ENCODE measurements at places on chromosomes 5 and 9. TPM values are rescaled to one million over a fixed set of nuclear protein-coding genes. Genes with fewer than 3 reads are reported as not detected.

Gene LECT2
- not detected for polyA plus RNA-seq

Gene TEX48
- polyA plus RNA-seq, result not detected

Gene PTGES
- polyA plus RNA-seq, result 6.1 TPM

Gene C1QTNF2
- polyA plus RNA-seq, result 1.7 TPM

DNA sequence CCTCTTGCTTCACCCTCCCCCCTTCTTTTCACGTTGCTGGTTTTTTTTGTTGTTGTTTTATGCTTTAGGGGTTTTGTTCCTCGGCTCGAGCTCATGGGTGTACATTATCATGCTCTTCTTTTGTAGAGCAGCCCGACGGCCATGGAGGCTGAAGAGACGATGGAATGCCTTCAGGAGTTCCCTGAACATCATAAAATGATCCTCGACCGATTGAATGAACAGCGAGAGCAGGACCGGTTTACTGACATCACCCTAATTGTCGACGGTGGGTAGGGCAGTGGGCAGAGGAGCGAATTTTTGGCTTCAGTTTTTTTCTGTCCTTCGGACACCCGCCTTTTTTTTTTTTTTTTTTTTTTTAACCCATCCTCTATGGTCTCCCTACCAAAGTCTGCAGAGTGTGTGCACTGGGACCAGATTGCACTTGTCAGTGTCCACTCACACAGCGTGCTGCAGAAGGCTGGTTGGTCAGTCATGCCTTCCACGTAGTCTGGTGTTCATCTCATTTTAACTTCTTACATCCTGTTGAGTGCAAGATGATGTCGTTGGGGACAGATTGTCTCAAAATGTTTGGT, 1.3 kb downstream of the ZNF131 start:
- no peaks in the 10 kb centered on the region for H3K36me3 ChIP-seq
- peaks cover 2% of the 10 kb centered on the region for H3K4me1 ChIP-seq
- H3K4me3 ChIP-seq, result peak overlapping the region; percentile 91
- no peaks in the 10 kb centered on the region for H3K27me3 ChIP-seq
- DNase-seq, result peak; percentile 33

- no peaks in the 10 kb centered on the region for H3K4me1 ChIP-seq
- DNase-seq, result no peak
- H3K27ac ChIP-seq, result no peak within 1 kb of the TSS
- no peaks in the 10 kb centered on the region for H3K27me3 ChIP-seq
These were observed at the start of gene PTPDC1 for GRCh38 chr9:94084314-94084713. Gene PTPDC1 (plus strand): TSS chr9:94084464. CDS start chr9:94084531, 67 bp downstream.

DNA sequence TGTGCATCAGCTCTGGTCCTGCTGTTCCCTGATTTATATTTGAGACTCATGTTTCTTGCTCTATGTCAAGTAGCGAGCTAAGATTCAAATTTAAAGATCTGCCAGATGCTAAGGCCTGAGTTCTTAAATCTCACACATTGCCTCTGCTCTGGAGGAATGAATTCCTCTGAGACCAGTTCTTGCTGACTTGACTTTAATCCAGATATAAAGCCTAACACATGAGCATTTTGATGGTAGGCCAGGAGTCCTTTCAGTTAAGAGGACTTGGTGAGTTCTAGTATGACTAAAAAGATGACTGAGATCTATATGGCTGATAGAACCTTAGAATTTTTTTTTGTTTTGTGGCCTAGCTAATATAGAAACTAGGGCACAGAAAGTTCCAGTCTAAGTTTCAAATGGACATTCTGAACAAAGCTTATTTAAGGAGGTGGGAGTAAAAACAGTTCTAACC, 1.3 kb upstream of the INIP start:
- peaks cover 10% of the 10 kb centered on the region for H3K4me1 ChIP-seq
- peak overlapping the region; percentile 41 for H3K27ac ChIP-seq
- no peak overlapping the region for H3K4me3 ChIP-seq
- DNase-seq, result no peak

DNA sequence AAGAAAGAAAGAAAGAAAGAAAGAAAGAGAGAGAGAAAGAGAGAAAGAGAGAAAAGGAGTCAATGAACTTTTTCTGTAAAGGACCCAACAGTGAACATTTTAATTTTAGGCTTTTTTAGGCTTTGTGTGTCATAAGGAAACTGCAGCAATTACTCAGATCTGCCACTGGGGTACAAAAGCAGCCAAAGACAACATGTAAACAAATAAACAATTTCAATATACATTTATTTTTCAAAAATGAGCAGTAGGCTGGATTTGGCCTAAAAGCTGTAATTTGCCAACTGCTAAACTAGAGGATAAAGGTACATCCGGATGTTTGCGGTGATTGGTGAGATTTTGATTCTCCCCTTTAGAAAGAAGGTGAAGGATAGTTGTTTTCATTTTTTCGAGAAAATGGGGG, 143.6 kb downstream of the CEMIP2 start:
- H3K36me3 ChIP-seq, result no peaks in the 10 kb centered on the region
- H3K27ac ChIP-seq, result no peak overlapping the region
- H3K4me1 ChIP-seq, result no peaks in the 10 kb centered on the region
- H3K4me3 ChIP-seq, result no peak overlapping the region

GRCh38 chr5:138068742-138069600, 14.9 kb upstream of the WNT8A start:
- peak; percentile 85 for DNase-seq
- no peak overlapping the region for H3K27ac ChIP-seq
- H3K4me1 ChIP-seq, result no peaks in the 10 kb centered on the region
- H3K36me3 ChIP-seq, result no peaks in the 10 kb centered on the region

- no peaks in the 10 kb centered on the region for H3K36me3 ChIP-seq
- H3K27me3 ChIP-seq, result no peaks in the 10 kb centered on the region
- H3K4me1 ChIP-seq, result no peaks in the 10 kb centered on the region
These were observed 180.8 kb upstream of the NUDT12 start for GRCh38 chr5:103743421-103743820.

DNA sequence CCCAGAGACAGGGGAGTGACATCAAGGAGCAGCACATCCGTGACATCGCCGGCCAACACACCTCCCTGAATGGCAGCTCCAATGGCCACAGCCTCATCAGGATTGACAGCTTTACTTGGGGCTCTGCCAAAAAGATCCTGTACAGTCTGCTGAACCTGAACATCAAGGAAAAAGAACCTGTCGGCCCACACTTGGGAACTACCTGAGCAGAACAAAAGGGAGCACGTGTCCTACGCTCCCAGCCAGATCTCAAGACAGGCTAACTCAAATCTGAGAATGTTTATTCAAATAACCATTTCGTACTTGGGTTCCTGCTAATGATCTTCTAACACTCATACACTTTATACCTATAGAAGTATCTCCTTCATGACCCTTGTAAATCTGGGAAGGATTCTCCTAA, 15.3 kb downstream of the HSPA9 start:
- H3K4me1 ChIP-seq, result no peaks in the 10 kb centered on the region
- H3K36me3 ChIP-seq, result peaks cover 38% of the 10 kb centered on the region
- H3K27me3 ChIP-seq, result no peaks in the 10 kb centered on the region
- H3K27ac ChIP-seq, result no peak overlapping the region
- no peak for DNase-seq

DNA sequence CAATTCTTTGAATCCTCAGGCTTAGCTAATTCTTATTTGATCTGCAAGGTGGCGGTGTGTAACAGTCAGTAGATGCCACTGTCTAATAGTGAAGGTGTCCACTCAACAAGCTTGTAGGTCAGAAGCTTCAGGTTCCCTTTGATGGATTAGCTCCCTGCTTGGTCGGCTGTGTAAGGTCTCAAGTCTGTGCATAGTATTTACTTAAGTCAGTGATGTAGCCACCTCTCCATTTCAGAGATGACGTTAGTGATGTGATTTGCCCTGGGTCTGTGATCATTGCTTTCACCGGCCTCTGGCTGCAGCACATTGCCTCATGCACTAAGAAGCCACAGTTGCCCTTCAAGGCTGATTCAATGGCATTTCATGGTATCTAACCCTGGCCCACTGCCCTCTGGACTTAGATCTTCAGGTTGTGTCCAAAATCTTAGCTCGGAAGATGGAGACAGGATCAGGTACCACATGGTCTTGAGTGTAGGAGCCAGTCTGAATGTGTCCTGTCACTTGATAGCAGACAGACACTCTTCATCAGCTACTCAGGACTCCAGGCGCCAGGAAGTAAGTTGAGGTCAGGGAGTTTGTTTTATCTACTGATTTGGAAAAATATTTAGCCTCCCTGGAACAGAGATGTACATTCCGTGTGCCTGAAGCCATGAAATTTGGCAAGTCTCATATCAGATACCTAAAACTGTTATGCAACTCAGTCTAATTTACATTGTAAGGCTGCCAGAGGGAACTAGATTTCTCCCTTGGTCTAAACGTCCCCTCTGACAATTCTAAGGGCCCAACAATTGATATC, 42.9 kb downstream of the SUB1 start:
- H3K4me3 ChIP-seq, result no peak overlapping the region
- no peaks in the 10 kb centered on the region for H3K27me3 ChIP-seq
- H3K27ac ChIP-seq, result no peak overlapping the region

GRCh38 chr5:58016877-58017276, 443.0 kb downstream of the PLK2 start:
- H3K36me3 ChIP-seq, result no peaks in the 10 kb centered on the region
- H3K27ac ChIP-seq, result no peak overlapping the region
- no peaks in the 10 kb centered on the region for H3K27me3 ChIP-seq
- H3K4me1 ChIP-seq, result no peaks in the 10 kb centered on the region
- H3K4me3 ChIP-seq, result no peak overlapping the region

DNA sequence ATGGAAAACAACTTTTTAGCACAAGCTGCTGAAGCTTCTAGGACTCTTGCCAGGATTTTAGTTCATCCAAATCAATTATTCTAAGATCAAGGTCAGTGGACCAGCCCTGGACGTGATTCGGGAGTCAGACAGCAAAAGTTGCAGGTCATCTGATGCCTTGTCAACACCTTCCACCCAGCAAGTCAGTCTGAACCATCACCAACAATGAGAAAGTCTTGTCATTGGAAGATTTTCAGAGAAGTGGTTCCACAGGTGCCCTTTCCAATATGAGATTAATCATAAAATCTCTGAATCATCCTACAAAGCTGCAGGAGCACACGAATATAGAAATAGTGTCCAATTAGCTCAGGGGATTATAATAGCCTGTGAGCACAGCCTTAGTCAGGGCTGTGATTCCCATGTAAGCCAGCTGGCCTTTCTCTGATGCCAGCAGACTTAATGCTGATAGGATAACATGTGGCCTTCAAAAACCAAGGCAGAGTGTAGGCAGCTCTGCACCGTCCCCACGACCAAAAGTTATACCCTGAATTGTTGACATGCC, 445.0 kb upstream of the TRPC7 start:
- H3K36me3 ChIP-seq, result no peaks in the 10 kb centered on the region
- no peaks in the 10 kb centered on the region for H3K4me1 ChIP-seq
- DNase-seq, result no peak
- H3K27ac ChIP-seq, result no peak overlapping the region
- no peaks in the 10 kb centered on the region for H3K27me3 ChIP-seq
- H3K4me3 ChIP-seq, result no peak overlapping the region

DNA sequence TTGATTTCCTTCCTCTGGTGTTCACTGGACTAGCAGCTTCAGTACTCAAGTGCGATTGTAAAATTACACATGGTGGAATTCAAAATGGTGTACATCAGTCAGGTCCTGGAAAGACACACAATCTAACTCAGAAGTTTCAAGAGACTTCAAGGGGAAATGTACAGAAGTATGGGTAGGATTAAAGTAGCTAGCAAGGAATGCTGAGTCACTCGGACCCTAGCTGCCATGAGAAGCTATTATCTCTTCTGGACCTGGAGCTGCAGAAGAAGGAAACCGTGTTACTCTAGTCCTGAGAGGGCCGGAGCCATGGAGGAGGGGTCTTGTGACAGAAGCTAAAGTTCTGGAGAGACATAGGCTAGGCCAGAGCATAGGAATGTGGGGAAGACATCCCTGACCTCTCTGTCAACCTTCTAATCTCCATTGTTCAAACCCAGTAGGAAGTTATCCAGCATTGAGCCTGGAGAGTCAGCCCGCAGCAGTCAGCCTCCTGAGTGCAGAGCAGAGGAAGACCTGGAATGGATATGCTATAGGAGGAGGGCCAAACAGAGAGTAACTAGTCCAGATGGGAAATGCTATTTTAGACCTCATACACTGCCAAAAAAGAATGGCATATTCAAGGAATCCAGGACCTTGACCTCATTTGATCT, 84.3 kb downstream of the GHR start:
- no peaks in the 10 kb centered on the region for H3K36me3 ChIP-seq
- no peaks in the 10 kb centered on the region for H3K4me1 ChIP-seq
- no peak overlapping the region for H3K27ac ChIP-seq
- no peak for DNase-seq
- H3K27me3 ChIP-seq, result no peaks in the 10 kb centered on the region

GRCh38 chr9:19799784-19800183, 10.9 kb upstream of the SLC24A2 start:
- no peak for DNase-seq
- H3K27ac ChIP-seq, result no peak overlapping the region

DNA sequence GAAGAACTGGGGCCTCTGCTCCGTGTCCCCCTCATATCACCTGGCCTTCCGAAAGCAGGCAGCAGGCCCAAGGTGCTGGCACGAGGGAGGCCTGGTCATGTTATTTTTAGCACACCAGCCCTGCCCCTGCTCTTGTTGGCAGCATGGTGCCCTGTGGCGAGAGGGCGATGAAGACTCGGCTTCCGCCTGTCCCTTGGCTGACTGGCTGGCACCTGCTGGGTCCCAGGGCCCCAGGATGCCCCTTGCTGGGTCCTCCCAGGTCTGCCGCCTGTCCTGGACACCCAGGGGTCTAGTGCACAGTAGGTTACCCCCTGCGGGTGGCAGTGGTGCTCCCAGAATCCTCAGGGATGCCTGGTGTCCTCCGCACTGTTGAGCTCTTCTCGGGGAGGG, 77.0 kb downstream of the RXRA start:
- no peak overlapping the region for H3K4me3 ChIP-seq
- DNase-seq, result no peak
- no peaks in the 10 kb centered on the region for H3K27me3 ChIP-seq
- no peak overlapping the region for H3K27ac ChIP-seq

DNA sequence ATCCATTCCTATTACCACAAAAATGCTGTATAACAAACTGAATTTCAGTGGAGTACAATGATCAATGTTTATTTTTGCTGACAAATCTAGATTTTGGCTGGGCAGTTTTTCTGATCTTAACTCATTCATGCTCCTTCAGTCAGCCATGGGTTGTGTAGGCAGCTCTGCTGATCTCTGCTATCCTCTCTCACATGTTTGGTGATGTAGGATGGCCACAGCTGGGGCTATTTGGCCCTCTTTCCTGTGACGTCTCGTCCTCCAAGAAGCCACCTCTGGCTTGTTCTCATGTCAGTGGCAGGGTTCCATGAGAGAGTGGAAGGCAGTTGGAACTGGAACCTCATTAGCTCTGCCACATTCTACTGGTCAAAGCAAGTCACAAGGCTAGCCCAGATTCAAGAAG, 8.9 kb downstream of the NLN start:
- DNase-seq, result no peak
- H3K27ac ChIP-seq, result no peak overlapping the region
- no peak overlapping the region for H3K4me3 ChIP-seq
- no peaks in the 10 kb centered on the region for H3K36me3 ChIP-seq

GRCh38 chr9:107827304-107827703, 337.7 kb upstream of the KLF4 start:
- no peaks in the 10 kb centered on the region for H3K27me3 ChIP-seq
- DNase-seq, result no peak
- no peaks in the 10 kb centered on the region for H3K36me3 ChIP-seq
- H3K4me1 ChIP-seq, result no peaks in the 10 kb centered on the region
- H3K27ac ChIP-seq, result no peak overlapping the region

All from small intestine (tissue), 16 donors.